ENCODE measurements at places on chromosomes 7 and 10.

DNA sequence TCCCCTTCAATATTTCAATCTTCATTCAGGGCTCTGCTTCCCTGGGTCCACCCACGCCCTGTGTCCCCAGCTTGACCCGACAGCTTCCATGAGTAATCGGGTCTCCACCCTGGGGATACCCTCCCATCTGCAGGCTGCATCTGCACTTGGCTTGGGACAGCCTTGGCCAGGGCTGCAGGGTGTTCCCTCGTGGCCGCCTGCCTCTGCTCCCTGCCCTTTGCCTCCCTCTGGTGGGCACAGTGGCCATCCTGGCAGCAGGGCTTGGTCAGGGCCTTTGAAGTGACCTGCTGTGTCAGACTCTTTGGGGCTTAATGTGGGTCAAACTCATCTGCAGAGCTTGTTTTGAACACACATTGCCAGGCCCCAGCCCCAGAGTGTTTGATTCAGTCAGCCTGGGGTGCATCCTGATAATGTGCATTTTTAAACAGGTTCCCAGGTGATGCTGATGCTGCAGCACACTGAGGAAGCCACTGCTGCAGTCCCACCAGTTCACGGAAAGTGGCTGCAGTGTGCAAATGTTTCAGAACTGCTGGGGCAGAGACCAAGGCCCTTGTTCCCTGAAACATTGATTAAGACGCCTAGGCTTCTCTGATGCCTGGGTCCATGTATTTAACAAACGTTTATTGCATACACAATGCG lies 80.7 kb upstream of the SEC61G start:
- peak; percentile 67 for DNase-seq

DNA sequence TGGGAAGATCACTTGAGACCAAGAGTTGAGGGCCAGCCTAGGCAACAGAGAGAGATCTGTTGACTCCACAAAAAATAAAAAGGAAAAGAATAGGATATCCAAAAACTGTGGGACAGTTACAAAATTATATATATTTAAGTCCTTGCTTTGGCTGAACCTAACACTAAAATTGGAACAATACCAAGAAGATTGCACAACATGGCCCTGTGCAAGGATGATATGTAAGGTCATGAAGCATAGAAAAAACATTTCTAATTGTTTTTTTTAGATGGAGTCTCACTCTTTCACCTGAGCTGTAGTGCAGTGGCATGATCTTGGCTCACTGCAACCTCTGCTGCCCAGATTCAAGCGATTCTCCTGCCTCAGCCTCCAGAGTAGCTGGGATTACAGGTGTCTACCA lies 139.0 kb downstream of the TPST1 start:
- DNase-seq, result no peak

GRCh38 chr10:133381036-133381435 lies 2.0 kb downstream of the PAOX start:
- no peak for DNase-seq

GRCh38 chr10:14478604-14479003 lies 147.9 kb upstream of the FRMD4A start:
- peak; percentile 80 for DNase-seq

DNA sequence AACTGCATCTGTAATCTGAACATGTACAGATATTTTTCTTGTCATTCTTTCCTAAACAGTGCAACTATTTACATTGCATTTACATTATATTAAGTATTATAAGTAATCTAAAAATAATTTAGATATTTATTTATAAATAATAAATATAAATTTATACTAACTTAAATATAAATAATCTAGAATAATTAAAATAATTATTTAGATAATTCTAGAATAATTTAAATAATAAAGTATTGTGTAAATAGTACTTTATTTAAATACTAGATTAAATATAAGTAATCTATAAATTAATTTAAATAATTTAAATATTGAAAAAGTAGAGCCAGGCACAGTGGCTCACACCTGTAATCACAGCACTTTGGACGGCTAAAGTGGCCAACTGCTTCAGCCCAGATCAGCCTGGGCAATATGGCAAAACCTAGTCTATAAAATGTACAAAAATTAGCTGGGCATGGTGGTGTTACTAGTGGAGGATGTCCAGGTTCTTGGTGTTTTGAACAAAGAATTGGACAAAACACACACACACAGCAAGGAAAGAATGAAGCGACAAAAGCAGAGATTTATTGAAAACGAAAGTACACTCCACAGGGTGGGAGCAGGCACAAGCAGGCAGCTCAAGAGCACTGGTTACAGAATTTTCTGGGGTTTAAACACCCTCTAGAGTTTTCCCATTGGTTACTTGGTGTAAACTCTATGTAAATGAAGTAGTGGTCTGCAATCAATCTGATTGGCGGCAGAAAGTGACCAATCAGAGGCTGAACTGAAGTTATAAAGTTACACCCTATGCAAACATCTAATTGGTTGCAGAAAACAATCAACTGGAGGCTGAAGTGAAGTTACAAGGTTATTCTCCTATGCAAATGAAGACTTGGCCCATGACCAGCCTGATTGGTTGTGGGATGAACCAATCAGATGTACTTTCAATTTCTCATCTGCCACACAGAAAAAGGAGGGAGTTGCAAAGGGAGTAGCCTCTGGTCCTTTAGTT lies 100.2 kb upstream of the SP4 start:
- no peak for DNase-seq

GRCh38 chr10:50385624-50386023 lies 134.3 kb upstream of the ASAH2 start:
- DNase-seq, result no peak

DNA sequence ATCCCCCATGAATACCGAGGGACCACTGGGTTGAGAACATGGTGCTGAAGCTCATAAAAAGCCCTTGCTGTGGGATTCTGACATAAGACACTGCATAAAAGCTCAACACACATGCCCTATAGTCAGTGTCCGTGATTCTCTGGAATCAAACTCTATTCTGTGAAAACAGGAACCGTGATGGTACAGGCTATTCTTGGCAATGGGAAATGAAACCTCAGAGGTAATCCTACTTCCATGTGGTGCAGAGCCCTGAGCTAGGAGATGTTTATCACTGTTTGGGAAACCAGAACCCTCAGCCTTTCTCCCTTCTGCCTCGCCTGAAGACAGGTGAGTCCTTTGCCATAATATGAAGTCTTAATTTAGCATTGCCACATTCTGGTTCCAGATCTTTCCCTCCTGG lies 80.8 kb upstream of the PRSS1 start:
- DNase-seq, result no peak

DNA sequence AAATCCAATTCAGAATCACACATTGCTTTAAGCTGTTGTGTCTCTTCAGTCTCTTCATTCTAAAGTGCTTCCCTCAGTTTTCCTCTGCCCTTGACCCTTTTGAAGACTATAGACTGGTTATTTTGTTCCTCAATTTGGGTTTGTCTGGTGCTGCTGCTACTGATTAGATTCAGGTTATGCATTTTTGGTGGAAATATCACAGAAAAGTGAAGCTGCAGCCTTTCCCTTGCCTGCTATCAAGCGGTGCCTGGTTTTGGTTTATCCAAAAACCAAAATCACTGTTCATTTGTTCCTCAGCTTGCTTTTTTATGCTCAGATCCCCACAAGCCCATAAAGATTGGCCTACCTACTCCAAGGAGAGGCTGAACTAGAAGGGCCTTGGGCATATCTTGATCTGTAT lies 55.2 kb downstream of the ELMO1 start:
- DNase-seq, result no peak

- peak; percentile 5 for DNase-seq
These were observed 173.9 kb upstream of the SLC25A13 start for GRCh38 chr7:96495751-96496216.

GRCh38 chr10:48333856-48334255 lies 27.4 kb downstream of the MAPK8 start:
- DNase-seq, result no peak

DNA sequence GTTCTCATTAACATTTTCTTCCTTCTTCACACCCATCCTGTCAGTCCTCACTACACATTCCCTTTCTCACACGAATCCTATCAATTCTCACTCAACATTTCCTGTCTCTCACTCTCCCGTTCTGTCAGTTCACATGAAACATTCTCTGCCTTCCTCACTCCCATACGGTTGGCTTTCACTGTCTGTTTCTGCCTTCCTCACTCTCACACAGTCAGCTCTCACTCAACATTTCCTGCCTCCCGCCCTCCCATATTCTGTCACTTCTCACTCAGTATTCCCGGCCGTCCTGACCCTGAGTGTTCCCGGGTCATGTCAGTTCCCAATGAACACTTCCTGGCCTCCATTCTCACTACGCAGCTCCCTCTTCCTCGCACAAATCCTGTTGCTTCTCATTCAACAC lies 61.5 kb downstream of the DYNC2I1 start:
- DNase-seq, result no peak

- DNase-seq, result peak; percentile 66
These were observed 55.4 kb upstream of the MXI1 start for GRCh38 chr10:110151971-110152370.

- no peak for DNase-seq
These were observed 404 bp upstream of the FMC1 start for GRCh38 chr7:139340808-139341057.

GRCh38 chr7:25642849-25643248 lies 414.6 kb upstream of the NPVF start:
- DNase-seq, result no peak

DNA sequence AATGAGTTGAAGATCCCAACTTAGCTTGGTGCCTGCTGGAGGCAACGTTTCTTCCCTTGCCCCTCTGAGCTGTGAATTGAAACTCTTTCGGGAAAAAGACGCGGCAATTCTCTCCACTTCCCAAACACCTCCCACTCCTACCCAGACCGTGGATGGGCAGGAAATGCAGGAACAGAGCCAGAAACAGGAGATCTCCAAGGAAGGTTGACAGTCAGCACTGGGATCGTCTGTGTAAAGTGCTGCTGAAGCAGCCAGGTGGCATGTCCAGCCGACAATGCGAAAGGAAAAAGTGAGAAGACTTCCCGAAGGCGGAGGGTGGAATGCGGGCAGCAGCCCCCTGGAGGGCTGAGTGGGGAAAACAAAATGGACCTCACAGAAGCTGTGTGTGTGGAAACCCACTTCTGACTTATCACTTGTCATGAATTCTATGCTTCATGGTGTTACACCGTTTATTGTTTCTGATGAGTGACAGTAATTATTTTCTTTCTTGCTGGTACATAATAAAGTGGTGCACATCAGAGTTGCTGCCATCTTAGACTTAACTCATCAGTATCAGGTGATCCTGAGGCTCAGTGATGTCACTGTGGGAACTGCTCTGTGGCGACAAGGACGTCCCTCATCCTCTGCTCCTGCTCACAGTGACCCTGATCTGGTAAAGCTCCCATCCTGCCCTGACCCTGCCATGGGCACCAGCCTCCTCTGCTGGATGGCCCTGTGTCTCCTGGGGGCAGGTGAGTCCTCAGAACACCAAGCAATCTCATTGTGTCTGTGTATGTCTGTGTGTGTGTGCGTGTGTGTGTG lies 220.5 kb upstream of the PRSS1 start:
- no peak for DNase-seq

- no peak for DNase-seq
These were observed 10.1 kb downstream of the PSTK start for GRCh38 chr10:122990278-122990677.

DNA sequence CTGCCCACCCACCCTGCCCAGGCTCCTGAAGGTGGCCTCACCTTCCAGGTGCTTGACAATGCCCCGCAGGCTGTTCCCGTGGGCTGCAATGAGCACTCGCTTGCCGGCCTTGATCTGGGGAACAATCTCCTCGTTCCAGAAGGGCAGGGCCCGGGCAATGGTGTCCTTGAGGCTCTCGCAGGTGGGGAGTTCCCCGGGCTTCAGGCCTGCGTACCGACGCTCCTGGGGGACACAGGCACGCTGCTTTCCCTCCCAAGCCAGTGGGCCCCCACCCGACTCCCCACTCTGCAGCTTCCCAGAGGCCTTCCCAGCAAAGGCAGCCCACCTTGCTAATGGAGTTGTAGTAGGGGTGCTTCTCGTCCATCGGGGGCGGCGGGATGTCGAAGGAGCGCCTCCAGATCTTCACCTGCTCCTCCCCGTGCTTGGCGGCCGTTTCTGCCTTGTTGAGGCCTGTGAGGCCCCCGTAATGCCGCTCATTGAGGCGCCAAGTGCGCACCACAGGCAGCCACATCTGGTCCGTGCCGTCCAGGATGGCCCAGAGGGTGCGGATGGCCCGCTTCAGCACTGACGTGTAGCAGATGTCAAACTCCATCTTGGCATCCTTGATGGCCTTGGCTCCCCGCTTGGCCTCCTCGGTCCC lies 456 bp downstream of the PGAM2 start:
- DNase-seq, result no peak

GRCh38 chr10:63129888-63130287 lies 3.2 kb upstream of the NRBF2 start:
- no peak for DNase-seq

DNA sequence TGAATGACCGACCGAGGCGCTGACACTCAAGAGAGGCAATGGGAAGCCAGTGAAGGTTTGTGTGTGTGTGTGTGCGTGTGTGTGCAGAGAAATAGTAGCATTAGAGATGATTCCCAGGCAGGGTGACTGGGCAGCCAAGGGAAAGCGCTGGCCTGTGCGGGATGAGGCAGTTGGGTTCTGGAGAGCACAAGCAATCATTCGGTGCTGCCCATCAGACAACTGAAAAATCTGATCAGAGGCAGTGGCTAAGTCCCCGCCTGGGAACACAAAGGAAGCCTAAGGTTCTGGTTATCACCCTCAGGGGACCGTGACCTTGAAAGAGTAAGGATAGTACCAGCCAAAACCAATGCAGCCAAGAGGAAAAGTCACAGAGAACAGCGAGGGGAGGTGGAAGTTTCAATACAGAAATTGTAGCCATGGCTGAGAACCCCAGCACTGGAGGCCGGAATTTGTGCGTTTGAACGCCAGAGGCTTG lies 868 bp upstream of the PDCD4 start:
- DNase-seq, result peak; percentile 47

DNA sequence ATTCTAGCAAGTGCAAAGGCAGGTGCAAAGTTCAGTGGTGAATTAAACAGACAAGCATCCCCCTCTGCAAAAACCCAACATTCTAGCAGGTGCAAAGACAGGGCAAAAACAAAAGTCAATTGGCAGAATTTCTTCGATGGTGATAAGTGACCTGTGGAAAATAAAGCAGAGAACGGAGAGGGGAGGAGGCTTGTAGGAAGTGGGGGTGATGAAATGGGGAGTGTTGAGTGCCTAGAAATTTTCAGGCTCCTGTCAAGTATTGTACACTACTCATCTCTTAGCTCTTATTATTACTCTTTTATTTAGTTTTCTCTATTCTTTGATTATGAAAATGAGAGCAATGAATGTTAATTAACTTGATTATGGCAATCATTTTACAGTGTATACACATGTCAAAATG lies 2.4 kb upstream of the CD36 start:
- DNase-seq, result no peak

- no peak for DNase-seq
These were observed 16.0 kb downstream of the ADCYAP1R1 start for GRCh38 chr7:31068006-31068675.

All from stomach (tissue), 19 donors.